H1 (cell line): ENCODE measurements at places on chromosomes 11 and 22. TPM values are rescaled to one million over a fixed set of nuclear protein-coding genes. Genes with fewer than 3 reads are reported as not detected.

GRCh38 chr22:24697172-24697571, 77.3 kb downstream of the PIWIL3 start:
- DNase-seq, result no peak

DNA sequence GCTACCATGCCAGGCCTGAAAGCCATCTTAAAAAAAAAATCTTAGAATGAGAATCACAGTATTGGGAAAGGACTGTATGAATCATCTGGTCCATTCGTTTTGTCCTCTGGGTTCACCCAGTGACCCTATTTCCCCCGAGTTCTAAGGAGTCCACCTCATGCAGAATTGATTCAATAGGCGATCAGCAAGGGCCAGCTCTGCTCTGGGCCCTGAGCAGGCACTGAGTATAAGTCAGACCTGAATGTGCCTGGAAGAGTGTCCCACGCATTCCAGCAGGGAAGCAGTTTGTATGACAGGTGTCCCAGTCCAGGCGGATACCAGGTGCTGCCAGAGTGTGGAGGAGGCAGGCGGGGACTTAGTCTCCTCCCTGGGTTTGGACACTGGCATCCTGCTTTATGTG, 883 bp upstream of the HMOX1 start:
- DNase-seq, result no peak

GRCh38 chr11:122808478-122808869, 29.8 kb upstream of the CRTAM start:
- no peak for DNase-seq

- no peak for DNase-seq
These were observed 101.8 kb upstream of the GAL start for GRCh38 chr11:68582416-68583040.

DNA sequence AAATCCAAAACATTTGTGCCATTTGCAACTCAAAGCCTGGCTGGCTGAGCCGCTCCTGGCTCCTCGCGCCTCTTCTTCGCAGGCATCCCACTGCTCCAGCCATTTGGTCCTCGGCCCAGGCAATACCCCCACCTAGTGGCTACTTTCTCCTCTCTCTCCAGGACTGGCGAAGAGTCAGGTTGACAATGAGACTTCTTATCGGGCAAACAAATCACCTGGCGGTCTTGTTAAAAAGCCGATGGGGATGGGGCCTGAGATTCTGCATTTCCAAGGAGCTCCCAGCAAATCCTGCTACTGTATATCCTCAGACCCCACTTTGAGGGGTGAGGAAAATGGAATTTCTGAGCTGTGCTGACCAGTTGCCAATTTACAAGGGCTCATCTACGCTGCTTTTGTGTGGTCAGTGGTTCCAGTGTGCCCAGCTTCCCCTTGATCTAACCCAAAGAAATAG, 89.0 kb downstream of the ISX start:
- DNase-seq, result peak; percentile 81

- DNase-seq, result no peak
These were observed 15.8 kb downstream of the RPL27A start for GRCh38 chr11:8698379-8698851.

- no peak for DNase-seq
These were observed 1.5 kb downstream of the TCF20 start for GRCh38 chr22:42268852-42269410.

Gene CBLIF
- total RNA-seq, result not detected in 2 replicates

DNA sequence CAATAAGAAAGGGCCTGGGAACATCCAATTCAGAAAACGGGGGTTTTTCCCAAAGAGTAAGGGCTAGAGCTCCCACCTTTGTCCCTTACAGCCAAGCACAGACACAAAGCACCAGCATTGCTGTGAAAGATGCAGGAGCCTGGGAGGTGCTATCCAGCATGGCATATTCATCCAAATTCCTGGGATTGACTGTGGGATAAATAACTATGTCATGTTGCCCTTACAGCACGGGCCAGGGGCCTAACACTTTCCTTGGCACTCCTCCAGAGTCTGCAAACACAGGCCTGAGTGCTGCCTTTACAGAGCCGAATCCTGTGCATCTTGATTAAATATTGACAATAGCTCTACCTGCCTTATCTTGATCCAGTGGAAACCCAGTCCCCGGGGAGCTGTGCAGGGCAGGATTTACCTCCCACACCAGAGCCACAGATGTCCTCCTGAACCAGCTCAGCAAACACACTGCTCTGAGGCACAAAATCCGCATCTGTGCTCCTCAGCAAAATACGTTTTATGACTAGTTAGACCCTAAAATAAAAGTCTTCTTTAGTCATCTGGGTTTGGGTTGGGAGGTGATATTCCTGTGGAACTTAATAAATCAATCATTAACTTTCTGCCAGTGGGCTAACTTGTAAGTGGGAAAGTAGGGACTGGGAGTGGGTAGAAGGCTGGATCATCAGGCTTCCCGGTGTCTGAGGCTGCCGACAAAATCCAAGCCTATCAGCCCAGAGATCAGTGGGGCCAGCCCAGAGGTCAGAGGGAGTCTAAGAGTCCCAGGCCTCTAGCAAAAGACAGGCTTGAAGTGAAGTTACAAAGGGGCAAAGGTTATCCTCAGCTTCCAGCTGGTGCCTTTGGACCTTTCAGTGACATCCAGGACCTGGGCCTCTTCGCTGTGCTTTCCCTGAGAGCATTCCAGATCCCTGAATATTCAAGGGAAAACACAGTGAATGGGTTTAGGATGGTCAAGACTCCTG, 36.5 kb downstream of the POU2AF3 start:
- no peak for DNase-seq

Gene SEPTIN5
- 7.8 and 8.6 TPM in 2 replicates for total RNA-seq

Gene SHANK2
- total RNA-seq, result 52.9 and 54.2 TPM in 2 replicates

- DNase-seq, result no peak
These were observed 1.6 kb upstream of the IFITM1 start for GRCh38 chr11:312092-312816.

- DNase-seq, result no peak
These were observed 17.9 kb downstream of the TMEM218 start for GRCh38 chr11:125093502-125093901.

- DNase-seq, result no peak
These were observed 382.0 kb upstream of the ANO3 start for GRCh38 chr11:25949918-25950317.

Gene CLCF1
- total RNA-seq, result 0.32 and 0.57 TPM in 2 replicates

GRCh38 chr22:38211556-38211955, 9.8 kb downstream of the MAFF start:
- no peak for DNase-seq

Gene GALR3
- 0.46 and 0.84 TPM in 2 replicates for total RNA-seq

DNA sequence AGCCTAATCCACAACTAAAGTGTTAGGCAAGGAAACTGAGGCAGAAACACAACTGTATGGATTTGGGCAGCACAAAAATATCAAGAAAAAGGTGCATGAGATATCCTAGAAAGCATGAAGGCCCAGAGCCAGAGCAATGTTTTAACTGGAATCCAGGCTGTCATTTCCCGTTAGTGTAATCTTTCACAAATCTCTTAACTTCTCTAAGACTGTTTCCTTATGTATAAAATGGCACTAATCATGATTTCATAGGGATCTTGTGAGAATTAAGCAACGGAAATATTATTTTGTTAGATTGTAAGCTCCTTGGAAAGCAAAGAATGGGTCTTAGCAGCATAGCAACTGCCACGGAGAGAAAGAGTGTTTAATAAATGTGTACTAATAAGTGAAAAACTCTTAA, 14.7 kb upstream of the SYTL2 start:
- DNase-seq, result no peak

Gene ZFTA
- total RNA-seq, result 33.8 and 34.0 TPM in 2 replicates
